ENCODE measurements at places on chromosomes 2 and 18. TPM values are rescaled to one million over a fixed set of nuclear protein-coding genes. Genes with fewer than 3 reads are reported as not detected.

DNA sequence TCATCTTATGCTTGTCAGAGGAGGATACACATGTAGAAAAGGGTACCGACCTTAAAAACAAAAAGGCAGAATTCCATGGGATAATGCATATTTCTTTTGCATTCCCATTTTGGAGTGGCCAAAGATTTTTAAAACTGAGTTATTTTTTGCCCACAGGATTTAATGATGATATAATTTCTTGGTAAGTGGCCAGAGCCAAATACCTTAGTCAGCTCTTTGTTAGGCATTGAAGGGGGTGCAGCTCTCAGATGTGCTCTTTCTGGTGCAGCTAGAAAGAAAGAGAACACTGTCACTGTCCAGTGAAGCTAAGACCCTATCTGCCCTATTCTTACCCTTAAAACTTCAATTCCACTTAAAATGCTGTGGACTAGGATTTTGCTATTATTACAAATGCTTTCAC lies 10.8 kb downstream of the COQ10B start:
- DNase-seq: no peak
- peaks cover 9% of the 10 kb centered on the region for H3K36me3 ChIP-seq
- no peaks in the 10 kb centered on the region for H3K4me1 ChIP-seq
- no peaks in the 10 kb centered on the region for H3K27me3 ChIP-seq

GRCh38 chr2:179274749-179275148 lies 10.1 kb upstream of the SESTD1 start:
- DNase-seq: no peak
- H3K27me3 ChIP-seq: no peaks in the 10 kb centered on the region
- H3K4me1 ChIP-seq: peaks cover 9% of the 10 kb centered on the region
- no peaks in the 10 kb centered on the region for H3K36me3 ChIP-seq

DNA sequence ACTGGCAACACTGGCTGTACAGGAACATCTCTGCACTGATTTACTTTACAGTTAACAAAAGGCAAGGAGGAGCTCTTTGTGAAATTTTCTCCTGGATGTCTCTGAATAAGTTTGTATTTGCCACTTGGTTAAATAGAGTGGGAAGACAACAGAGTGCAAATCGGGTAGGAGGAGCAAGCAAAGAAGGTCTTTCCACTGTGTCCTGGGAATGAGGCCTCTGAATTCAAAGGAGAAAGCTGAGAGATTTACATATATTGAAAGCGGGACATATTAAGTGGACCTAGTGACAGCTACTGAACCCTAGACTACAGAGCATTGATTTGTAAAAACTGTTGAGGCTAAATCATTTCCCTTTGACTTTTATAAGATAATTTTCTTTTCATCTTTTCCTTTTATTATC lies 117.4 kb upstream of the CHRNA1 start:
- no peaks in the 10 kb centered on the region for H3K36me3 ChIP-seq
- H3K4me3 ChIP-seq: no peak overlapping the region
- no peaks in the 10 kb centered on the region for H3K27me3 ChIP-seq
- DNase-seq: no peak
- H3K4me1 ChIP-seq: no peaks in the 10 kb centered on the region

The ANTXR1 gene
- 8.1 TPM for polyA plus RNA-seq

GRCh38 chr2:106890606-106891005 lies 4.6 kb upstream of the ST6GAL2 start:
- peaks cover 26% of the 10 kb centered on the region for H3K27me3 ChIP-seq
- H3K4me1 ChIP-seq: no peaks in the 10 kb centered on the region
- no peak overlapping the region for H3K4me3 ChIP-seq
- no peak for DNase-seq

DNA sequence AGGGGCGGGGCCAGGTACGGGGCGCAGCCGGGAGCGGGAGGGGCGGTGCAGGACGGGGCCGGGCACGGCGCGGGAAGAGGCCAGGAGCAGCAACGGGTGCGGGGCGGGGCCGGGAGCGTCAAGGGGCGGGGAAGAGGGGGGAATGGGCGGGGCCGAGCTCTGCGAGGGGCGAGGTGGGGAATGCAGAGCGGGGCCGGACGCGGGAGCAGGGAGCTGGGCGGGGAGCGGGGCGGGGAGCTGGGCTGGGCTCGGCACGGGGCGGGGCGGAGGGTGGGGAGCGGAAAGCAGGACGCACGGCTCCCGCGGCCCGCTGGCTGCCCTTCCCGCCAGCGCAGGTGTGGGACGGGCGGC lies at the start of gene IMPA2:
IMPA2 (plus strand) TSS at position 316 of the 351 bp plus-strand sequence. CDS start 163 bp downstream, outside the sequence.
- H3K36me3 ChIP-seq: no peaks in the 10 kb centered on the region
- H3K27me3 ChIP-seq: no peaks in the 10 kb centered on the region
- H3K4me3 ChIP-seq: peak within 1 kb of the TSS; percentile 63
- DNase-seq: no peak
- peak within 1 kb of the TSS; percentile 91 for H3K27ac ChIP-seq

The CHRND gene
- 0.53 TPM for polyA plus RNA-seq

DNA sequence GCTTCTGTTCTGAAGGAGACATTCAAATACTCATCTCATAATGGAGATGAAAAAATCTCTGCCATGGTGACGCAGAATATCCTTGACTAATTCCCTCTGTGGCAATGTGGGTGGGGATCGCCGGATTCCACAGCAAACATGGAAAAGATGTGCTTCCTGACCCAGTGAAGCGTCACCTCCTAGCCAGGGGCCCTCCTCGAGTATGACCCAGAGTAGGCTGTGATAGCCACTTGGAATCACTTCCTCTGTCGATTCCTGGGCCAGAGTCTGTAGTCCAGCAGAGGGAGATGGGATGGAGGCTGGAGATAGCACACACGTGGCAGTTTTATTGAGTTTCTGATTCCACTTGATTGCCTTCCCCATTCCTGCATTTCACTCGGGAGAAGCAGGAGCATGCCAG lies 36.8 kb downstream of the DRC1 start:
- H3K4me1 ChIP-seq: no peaks in the 10 kb centered on the region
- no peak overlapping the region for H3K4me3 ChIP-seq
- H3K36me3 ChIP-seq: no peaks in the 10 kb centered on the region
- no peak overlapping the region for H3K27ac ChIP-seq

- no peak for DNase-seq
- no peak overlapping the region for H3K4me3 ChIP-seq
- H3K4me1 ChIP-seq: no peaks in the 10 kb centered on the region
- no peaks in the 10 kb centered on the region for H3K27me3 ChIP-seq
- H3K36me3 ChIP-seq: no peaks in the 10 kb centered on the region
Observed at GRCh38 chr2:28342081-28342967, 50.3 kb upstream of the FOSL2 start.

DNA sequence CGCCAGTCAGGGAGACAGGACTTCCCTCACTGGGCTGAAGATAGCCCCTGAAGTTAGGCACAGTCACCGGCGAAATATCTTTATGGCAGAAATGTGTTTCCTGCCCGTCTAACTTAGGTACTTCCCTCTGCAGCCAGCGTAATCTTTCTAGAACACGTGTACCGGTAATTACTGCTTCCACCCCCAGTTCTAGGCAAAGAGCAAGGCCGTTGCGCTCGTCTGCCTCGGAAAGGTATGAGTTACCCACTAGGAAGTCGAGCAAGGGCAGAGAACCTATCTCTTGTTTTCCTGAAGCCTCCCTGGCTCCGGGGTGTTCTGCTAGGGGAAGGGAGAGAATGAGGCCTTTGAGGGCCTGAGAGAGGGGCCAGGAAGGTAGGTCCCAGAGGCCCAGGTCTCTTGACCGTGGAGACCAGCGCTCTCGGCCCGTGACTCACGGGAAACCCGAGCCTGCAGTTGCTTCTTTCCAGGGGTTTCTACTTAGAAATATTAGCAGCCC lies 70.0 kb downstream of the TWSG1 start:
- no peak overlapping the region for H3K4me3 ChIP-seq
- H3K27ac ChIP-seq: no peak overlapping the region
- H3K36me3 ChIP-seq: no peaks in the 10 kb centered on the region
- H3K4me1 ChIP-seq: no peaks in the 10 kb centered on the region
- no peak for DNase-seq
- no peaks in the 10 kb centered on the region for H3K27me3 ChIP-seq

- H3K4me3 ChIP-seq: no peak overlapping the region
- peaks cover 3% of the 10 kb centered on the region for H3K36me3 ChIP-seq
- H3K4me1 ChIP-seq: peaks cover 2% of the 10 kb centered on the region
- DNase-seq: no peak
- no peaks in the 10 kb centered on the region for H3K27me3 ChIP-seq
Observed at GRCh38 chr2:121333231-121333630, 48.2 kb upstream of the TFCP2L1 start.

GRCh38 chr18:80006724-80007123 lies 18.4 kb upstream of the TXNL4A start:
- H3K27ac ChIP-seq: no peak overlapping the region
- no peaks in the 10 kb centered on the region for H3K36me3 ChIP-seq
- no peak overlapping the region for H3K4me3 ChIP-seq
- DNase-seq: no peak
- no peaks in the 10 kb centered on the region for H3K4me1 ChIP-seq

- H3K36me3 ChIP-seq: no peaks in the 10 kb centered on the region
- no peaks in the 10 kb centered on the region for H3K4me1 ChIP-seq
- H3K27me3 ChIP-seq: no peaks in the 10 kb centered on the region
- no peak overlapping the region for H3K4me3 ChIP-seq
- no peak for DNase-seq
Observed at GRCh38 chr2:38224821-38225437, 149.0 kb upstream of the CYP1B1 start.

DNA sequence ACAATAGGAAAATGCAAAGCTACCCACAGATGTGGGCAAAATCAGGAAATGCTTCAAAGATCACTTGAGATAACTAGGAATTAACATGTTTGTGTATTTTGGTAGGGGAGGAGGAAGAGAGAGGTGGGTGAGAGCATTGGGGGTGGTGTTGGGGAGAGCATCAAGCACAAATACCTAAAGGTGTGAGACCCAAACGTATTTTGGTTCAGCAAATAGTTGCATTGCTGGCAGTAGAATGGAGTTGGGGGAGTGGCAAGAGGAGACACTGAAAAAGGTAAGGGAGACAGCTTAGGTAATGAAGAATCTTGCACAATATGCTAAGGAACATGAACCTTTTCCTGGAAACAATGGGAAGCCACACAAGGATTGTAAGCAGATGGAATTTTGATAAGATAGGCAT lies 1.5 kb upstream of the PELI1 start:
- no peak for DNase-seq
- H3K27ac ChIP-seq: no peak overlapping the region
- no peaks in the 10 kb centered on the region for H3K36me3 ChIP-seq
- H3K4me3 ChIP-seq: no peak overlapping the region
- H3K4me1 ChIP-seq: no peaks in the 10 kb centered on the region
- no peaks in the 10 kb centered on the region for H3K27me3 ChIP-seq

GRCh38 chr2:7127156-7127555 lies 209.9 kb downstream of the RNF144A start:
- H3K4me3 ChIP-seq: no peak overlapping the region
- no peaks in the 10 kb centered on the region for H3K4me1 ChIP-seq
- H3K27ac ChIP-seq: no peak overlapping the region
- H3K36me3 ChIP-seq: no peaks in the 10 kb centered on the region
- H3K27me3 ChIP-seq: no peaks in the 10 kb centered on the region

DNA sequence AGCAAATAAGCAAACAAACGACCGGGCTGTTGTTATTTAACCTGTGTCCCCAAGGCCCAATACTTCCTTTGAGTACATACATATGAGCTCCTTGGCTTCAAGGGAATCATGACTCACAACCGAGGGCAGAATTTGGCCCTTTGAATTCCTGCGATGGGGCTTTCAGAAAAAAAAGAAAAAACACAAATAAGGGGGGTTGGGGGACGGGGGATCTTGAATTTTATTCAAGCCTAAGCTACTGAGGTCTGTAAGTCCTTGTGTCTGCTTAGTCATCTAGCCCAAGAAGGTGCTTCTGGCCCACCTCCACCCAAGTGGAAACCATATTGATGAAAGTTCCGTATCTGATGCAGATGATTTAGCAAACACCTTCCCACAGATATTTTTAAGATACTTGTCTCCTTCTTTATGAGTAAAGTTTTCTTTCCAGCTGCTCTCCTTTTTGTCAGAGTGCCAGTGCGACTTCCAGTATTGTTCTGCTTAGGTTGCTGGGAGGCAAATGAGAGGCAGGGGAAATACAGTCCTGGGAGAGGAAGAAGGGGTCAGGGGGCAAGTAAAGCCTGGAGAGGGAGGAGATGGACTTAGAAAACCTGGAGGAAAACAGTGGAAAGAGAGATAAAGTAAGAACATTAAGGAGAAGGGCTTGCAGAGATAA lies 169.6 kb downstream of the ZEB2 start:
- no peak overlapping the region for H3K27ac ChIP-seq
- H3K27me3 ChIP-seq: no peaks in the 10 kb centered on the region
- no peaks in the 10 kb centered on the region for H3K36me3 ChIP-seq
- H3K4me1 ChIP-seq: no peaks in the 10 kb centered on the region

DNA sequence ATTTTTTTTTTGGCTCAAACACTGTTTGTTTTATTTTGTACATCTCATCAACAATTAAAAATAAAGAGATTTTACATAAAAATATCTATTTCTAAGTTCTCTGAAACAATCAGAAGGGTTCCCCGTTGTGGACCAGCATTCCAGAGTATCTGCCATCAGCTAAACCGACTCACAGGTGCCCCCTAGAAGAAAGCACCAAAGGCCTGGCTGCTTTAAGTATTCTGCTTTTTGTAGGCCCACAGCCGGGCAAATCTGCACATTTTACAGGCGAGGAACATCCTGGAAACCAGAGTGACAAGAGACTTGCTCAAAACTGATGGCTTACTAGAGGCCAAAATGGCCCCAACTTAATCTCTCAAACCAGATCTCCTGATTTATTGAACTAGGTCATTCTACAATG lies 82.2 kb upstream of the SETBP1 start:
- no peak overlapping the region for H3K4me3 ChIP-seq
- no peaks in the 10 kb centered on the region for H3K36me3 ChIP-seq
- H3K27me3 ChIP-seq: no peaks in the 10 kb centered on the region

DNA sequence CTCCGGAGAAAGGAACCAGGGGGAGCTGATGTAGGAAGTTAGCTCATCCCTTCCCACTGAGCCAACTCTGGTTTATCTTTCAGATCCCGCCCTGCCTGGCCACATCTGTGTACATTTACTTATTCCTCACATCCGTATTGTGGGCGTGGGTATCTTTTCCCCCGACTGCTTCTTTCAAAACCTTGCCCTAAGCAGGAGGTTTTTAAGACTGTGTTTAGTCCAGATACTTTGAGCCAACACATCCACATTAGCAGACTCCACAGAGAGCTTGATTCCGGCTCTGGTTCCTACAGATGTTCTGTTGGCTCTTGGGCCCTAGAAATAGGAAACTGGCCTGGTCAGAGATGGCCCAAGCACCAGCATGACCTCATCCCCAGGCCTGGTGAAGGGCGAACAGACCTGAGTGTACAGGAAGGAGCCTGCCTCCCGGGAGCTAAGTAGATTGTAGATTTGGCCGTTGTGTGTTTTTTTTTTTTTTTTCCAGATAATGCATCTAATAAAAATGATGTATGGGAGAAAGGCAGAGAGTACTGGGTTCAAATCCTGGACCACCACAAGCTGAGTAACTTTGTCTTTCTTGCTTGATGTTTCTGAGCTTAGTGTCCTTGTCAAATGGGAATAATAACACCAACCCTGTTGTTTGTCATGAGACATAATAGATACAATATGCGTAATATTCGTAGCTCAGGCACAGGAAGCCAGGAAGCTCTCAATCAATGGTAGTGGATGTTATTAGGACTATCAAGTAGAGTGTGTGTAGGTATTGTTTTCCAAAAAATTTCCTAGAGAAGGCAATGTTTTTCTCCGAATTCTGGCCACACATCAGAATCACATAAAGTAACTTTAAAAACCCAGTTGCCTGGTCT lies 92.3 kb downstream of the PRKCE start:
- H3K27me3 ChIP-seq: no peaks in the 10 kb centered on the region
- H3K4me3 ChIP-seq: no peak overlapping the region
- no peaks in the 10 kb centered on the region for H3K4me1 ChIP-seq
- no peaks in the 10 kb centered on the region for H3K36me3 ChIP-seq

Measured in small intestine (tissue), 16 donors.